Caki2 (cell line): ENCODE measurements at places on chromosomes 11 and 22. TPM values are rescaled to one million over a fixed set of nuclear protein-coding genes. Genes with fewer than 3 reads are reported as not detected.

- no peak for DNase-seq
Measured at GRCh38 chr11:4480577-4481239, 1.7 kb upstream of the OR52K1 start.

DNA sequence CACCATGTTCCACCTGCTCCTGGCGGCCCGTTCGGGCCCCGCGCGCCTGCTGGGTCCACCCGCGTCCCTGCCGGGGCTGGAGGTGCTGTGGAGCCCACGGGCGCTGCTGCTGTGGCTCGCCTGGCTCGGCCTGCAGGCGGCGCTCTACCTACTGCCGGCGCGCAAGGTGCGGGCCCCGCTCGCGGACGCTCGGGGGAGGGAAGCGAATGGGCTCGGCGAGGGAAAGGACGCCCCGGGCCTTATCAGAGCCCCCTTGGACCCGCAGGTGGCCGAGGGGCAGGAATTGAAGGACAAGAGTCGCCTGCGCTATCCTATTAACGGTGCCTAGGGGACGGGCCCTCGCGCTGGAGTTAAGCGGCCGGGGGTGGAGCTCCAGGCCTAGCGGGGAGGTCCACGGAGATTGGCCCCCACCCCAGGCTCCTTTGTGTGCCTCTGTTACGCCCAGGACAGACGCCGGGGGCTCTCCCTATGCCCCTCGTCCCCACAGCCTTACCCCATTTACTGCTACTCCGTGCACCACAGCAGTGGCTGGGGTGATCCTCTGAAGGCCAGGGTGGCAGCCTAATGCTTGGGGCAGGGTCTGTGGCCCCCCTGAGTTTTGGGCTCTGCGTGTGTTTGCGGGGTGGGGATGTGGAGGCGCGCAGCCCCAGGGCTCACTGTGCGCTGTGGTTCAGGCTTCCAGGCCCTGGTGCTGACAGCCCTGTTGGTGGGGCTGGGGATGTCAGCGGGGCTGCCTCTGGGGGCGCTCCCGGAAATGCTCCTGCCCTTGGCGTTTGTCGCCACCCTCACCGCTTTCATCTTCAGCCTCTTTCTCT lies 1.1 kb downstream of the TM7SF2 start:
- no peak for DNase-seq

GRCh38 chr11:35322318-35322979 lies 96.9 kb downstream of the SLC1A2 start:
- no peak for DNase-seq

DNA sequence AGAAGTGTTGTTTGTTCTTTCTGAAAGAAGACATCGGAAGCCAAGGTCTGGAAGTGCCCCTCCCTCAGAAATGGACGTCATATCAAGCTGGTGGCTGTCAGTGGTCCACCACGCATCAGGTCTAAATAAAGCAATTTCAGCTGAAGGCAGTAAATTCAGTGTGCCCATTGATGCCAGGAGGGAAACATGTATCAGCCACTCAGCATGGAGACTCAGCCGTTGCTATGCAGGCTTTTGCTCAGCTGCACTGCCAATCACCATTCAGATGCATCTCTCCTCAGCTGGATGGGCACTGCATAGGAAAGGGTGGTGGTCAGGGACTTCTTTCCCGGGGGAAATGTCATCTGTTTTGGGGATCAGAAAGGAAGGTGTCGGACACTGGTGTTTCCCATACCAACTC lies 878.2 kb downstream of the NTM start:
- DNase-seq = no peak

- peak; percentile 31 for DNase-seq
Measured at GRCh38 chr11:17479284-17480214, 2.9 kb upstream of the ABCC8 start.

DNA sequence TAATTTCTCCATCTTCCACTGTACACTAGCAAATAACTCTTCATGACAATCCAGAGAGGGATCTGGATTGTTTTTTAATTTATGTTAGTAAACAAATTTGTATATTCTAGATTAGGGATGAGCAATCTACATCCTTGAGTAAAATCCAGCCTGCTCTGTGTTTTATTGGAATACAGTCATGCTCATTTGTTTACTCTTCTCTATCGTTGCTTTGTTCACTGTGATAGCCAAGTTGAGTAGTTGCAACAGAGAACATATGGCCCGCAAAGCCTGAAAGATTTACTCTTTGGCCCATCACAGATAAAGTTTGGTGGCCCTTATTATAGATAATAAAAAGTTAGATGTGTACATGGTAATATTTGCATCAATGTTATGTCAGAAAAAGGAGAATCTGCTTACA lies 6.2 kb upstream of the BLID start:
- DNase-seq = no peak

- DNase-seq = no peak
Measured at GRCh38 chr11:72635309-72635915, 38.8 kb downstream of the PDE2A start.

GRCh38 chr11:26095340-26095739 lies 236.6 kb upstream of the ANO3 start:
- DNase-seq = no peak

GRCh38 chr11:77042111-77042726 lies 8.0 kb downstream of the B3GNT6 start:
- no peak for DNase-seq

GRCh38 chr11:96146765-96147164 lies 196.2 kb downstream of the MAML2 start:
- DNase-seq = no peak

GRCh38 chr22:45877651-45878050 lies 99.3 kb downstream of the WNT7B start:
- DNase-seq = no peak

GRCh38 chr11:55707029-55707428 lies 45.0 kb downstream of the OR4C6 start:
- peak; percentile 4 for DNase-seq

DNA sequence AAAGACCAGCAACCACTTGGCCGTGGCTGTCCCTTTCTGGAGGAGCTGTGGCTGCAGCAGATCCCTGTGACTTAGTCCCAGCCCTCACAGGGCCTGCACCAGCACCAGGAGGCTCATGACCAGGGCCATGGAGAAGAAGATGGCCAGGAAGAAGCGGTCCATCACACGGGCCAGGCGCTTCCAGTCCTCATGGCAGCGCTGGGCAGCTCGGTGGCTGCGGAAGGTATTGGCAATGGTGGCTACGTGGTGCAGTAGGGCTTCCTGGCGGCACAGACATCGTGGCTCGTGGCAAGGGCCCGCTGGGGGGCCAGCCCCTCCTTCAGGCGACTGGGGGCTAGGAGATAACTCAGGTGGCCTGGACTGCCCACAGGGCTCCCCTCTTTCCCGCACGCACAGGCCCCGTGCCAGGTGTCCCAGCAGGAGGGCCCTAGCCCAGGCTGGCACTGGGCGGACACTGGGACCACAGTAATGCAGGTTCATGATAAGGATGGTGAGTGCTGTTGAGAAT lies 5.1 kb downstream of the CHRNA10 start:
- no peak for DNase-seq

- DNase-seq = no peak
Measured at GRCh38 chr11:119673759-119674336, 55.2 kb downstream of the NECTIN1 start.

DNA sequence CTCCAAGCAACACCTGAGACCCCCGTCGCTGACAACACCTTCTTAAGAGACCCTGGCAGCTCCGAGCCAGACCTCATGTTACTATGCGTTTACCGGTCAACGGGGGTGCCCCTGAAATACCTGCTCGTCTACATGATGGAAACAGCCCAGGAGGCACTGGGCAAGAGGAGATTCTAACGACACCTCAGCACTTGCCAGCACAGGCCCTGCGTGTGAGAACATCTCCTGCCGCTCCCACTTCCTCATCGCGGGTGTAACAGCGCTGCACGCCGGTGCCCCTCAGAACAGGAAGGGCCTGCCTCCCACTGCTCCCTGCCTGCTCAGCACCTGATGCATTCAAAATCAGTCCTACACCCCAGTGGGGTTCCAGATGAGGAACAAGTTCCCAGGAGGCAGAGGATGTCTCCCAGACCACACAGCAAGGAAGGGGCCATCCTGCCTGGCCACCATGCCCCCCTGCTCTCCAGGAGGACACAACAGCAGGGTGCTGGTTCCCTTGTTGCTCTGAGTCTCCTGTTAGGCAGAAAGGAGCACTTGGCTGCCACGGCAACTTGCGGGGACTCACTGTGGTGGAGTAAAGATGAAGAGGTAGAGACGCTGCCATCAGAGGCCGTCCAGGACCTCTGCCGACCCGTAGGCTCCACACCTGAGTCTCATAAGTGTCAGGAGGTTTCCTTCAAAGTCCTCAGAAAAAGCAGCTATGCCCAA lies 2.1 kb downstream of the TOLLIP start:
- DNase-seq = no peak

GRCh38 chr11:79375818-79376550 lies 64.8 kb downstream of the TENM4 start:
- DNase-seq = no peak

- no peak for DNase-seq
Measured at GRCh38 chr22:42074132-42074811, at the start of gene PHETA2. Gene PHETA2, plus strand, starts transcription at chr22:42074248. Its CDS starts 3,046 bp downstream, at chr22:42077294.

DNA sequence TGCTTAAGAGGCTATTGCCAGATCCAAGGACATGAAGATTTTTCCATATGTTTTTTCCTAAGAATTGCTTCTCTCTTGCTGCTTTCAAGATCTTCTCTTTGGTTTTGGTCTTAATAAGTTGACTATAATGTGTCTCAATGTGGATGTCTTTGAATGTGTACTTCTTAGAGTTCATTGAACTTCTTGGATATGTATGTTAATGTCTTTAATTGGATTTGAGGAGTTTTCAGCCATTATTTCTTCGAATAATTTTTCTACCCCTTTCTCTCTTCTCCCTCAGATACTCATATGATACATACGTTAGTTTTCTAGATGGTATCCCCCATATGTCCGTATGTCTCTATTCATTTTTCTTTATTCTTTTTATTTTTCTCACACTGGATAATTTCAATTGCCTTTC lies 13.2 kb downstream of the CABIN1 start:
- DNase-seq = no peak

DNA sequence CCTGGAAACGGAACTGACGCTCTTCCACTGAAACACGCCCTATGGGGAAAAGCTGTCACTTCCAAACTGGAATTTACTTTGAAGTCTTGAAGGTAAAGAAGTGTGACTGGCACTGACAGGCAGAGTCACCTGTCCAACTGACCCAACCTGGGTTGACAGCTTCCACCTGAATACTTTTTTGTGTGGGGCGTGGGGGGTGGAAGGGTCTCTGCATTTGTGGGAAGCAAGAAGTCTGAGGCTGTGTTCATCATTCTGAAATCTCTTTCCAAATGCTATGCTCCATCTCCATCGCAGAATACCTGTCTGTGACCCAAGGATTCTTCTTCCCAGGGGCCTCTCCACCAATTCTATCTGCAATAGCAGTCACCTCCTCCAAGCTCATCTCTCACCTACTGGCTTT lies 7.8 kb downstream of the IFT27 start:
- DNase-seq = no peak

GRCh38 chr22:50697667-50698506 lies 25.3 kb downstream of the SHANK3 start:
- DNase-seq = no peak

OR51E2 gene
- total RNA-seq = 0.17 TPM in 1 of 2 replicates, not detected in the other

CASP5 gene
- total RNA-seq = not detected in 2 replicates

RFPL3 gene
- not detected in 2 replicates for total RNA-seq

MCAM gene
- total RNA-seq = 0.27 TPM in 1 of 2 replicates, not detected in the other

C11orf71 gene
- total RNA-seq = 0.81 and 2.3 TPM in 2 replicates

EHBP1L1 gene
- 35.3 and 39.2 TPM in 2 replicates for total RNA-seq

CD3D gene
- total RNA-seq = not detected in 2 replicates

ART1 gene
- not detected in 2 replicates for total RNA-seq

KRTAP5-2 gene
- not detected in 2 replicates for total RNA-seq

XKR3 gene
- total RNA-seq = not detected in 2 replicates

TRIM49 gene
- not detected in 2 replicates for total RNA-seq

BEST1 gene
- not detected in 2 replicates for total RNA-seq

EIF3M gene
- 328 and 371 TPM in 2 replicates for total RNA-seq

PRODH gene
- total RNA-seq = 7.0 and 23.5 TPM in 2 replicates

CHCHD10 gene
- total RNA-seq = 3.1 and 16.0 TPM in 2 replicates
